ENCODE measurements at places on chromosomes 2 and 18.

- no peak for DNase-seq
Observed at GRCh38 chr2:37471994-37472393, 127.6 kb downstream of the QPCT start.

DNA sequence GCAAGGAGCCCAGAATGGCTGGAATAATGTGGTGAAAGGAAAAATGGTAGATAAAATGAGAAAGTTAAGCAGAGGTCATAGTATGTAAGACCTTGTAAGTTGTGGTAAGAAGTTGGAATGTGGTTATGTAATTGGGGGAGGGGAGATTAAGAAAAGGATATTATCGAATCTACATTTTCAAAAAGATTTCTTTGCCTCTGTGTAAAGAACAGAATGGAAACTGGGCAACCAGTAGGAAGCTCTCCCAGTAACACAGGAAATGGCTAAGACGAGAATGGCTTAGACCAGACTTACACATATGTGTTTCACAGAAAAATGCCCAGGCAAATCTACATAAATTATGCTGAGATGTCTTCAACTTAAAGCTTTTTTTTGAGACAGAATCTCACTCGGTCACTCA, 13.2 kb downstream of the MEMO1 start:
- DNase-seq = no peak

DNA sequence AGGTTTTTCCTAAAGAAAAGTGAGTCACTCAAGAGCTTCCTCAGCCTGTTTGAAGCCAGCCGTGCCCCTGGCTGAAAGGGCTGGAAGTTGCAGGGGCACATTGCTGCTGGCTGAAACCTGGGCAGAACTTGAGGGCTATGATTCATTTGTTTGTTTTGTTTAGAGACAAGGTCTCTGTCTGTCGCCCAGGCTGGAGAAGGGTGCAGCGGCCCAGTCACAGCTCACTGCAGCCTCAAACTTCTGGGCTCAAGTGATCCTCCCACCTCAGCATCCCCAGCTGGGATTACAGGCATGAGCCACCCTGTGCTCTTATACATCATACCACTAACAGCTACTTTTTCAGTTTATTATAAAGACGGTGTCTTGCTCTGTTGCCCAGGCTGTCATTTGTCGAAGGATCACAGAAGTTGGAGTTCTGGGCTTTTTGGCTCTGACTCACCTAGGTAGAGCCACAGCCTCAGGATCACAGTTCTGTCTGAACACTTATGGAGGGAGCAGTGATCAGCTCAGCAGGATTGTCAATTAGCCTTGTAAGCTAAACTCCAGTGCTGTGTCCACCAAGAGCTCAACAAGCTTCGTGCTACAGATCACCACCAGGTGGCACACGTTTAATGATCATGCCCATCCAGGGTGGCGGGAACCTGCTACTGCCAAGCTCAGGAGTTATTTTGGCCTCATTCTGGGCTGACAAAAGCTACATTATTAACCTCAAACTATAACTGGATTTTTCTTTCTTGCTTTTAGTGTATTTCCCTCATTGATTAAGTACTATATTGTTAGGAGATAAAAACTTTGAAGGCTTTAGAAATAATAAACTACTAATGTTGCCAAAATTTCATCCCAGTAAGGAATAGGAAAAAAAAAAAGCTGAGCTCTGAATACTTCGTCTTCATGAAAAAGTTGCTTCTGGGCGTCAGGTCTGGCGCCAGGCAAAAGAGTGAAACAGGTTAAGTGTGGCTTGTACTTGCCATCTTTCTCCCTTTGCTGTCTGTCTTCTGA, 57.9 kb downstream of the ARHGEF33 start:
- DNase-seq = no peak

DNA sequence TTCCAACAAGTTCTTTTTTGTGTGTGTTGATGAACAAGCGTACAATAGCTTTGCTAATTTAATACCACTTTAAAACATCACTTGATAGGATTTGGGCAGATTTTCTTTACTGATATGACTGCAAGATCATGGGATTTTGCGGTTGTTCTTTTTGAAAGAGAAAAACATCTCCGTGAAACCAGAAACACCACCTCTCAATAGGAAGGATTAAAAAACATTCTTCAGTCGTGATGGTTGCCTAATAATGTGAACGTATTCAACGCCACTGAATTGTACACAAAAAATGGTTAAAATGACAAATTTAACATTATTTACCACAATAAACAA, 19.3 kb downstream of the RBMS1 start:
- DNase-seq = no peak

GRCh38 chr2:109702250-109702985, 88.3 kb downstream of the SOWAHC start:
- DNase-seq = no peak

- DNase-seq = no peak
Observed at GRCh38 chr2:196309691-196310090, 138.3 kb upstream of the STK17B start.

- no peak for DNase-seq
Observed at GRCh38 chr18:26468931-26469340, 79.4 kb downstream of the KCTD1 start.

DNA sequence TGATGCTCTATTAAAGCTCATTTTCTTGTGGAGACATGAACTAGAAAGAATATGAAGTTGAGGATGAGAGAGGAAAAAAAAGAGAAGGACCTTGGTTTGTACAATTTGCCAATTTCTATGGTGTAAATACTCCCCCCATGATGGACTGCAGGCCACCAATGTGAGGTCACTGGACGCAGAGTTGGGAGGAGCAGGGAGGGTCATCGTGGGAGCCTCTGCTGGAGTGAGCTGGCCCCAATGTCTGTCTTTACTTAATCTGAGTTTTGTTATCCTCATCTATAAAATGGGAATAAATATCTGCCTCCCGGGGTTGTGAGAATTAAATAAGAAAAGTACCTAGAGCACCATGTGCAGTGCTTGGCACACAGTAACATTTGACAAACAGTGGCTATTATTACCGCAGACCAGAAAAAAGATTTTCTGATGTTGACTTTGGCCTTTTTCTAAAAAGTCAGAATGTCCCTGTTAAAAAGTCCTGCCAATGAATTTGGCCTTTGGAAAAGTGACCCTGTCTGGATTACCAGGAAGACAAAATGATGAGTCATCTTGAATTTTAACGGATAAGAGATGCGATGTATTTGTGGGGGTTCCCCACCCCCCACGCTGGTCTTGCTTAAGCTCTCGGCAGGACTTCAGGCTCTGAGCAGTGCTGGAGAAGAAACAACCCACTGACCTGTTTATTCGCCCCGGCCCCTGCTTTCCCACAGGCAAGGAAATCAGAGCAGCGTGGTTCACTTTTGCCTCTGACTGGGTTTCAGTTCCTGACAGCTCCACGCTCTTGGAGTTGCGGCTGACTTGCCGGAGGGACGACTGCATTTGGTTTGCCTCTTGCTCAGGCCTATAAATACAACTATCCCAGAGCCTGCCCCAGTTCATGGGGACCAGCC, 50.3 kb upstream of the FOSL2 start:
- DNase-seq = no peak

Data from amygdala (tissue), 56 donors.